ENCODE measurements at places on chromosomes 1 and 21. TPM values are rescaled to one million over a fixed set of nuclear protein-coding genes. Genes with fewer than 3 reads are reported as not detected.

The S100A3 gene
- polyA plus RNA-seq = not detected

The FAM177B gene
- 1.0 TPM for polyA plus RNA-seq

The LRRC40 gene
- polyA plus RNA-seq = 37.9 TPM

The AQP10 gene
- polyA plus RNA-seq = not detected

The HSD3B1 gene
- polyA plus RNA-seq = not detected

The MSH4 gene
- polyA plus RNA-seq = 0.11 TPM

The BNIPL gene
- polyA plus RNA-seq = 0.60 TPM

The MFSD2A gene
- 0.73 TPM for polyA plus RNA-seq

The GSTM1 gene
- 26.0 TPM for polyA plus RNA-seq

The KIAA1614 gene
- 0.07 TPM for polyA plus RNA-seq

The MPZ gene
- not detected for polyA plus RNA-seq

The FMO2 gene
- polyA plus RNA-seq = 0.34 TPM

The LAD1 gene
- not detected for polyA plus RNA-seq

The OR2T12 gene
- not detected for polyA plus RNA-seq

The TEX38 gene
- polyA plus RNA-seq = not detected

The ZSWIM5 gene
- 1.1 TPM for polyA plus RNA-seq

The TARBP1 gene
- polyA plus RNA-seq = 22.4 TPM

The HSPB7 gene
- polyA plus RNA-seq = not detected

The NBPF26 gene
- polyA plus RNA-seq = 0.88 TPM

The TRNAU1AP gene
- polyA plus RNA-seq = 15.1 TPM

The SPATA46 gene
- not detected for polyA plus RNA-seq

The SLC30A10 gene
- polyA plus RNA-seq = 2.8 TPM

The KCNQ4 gene
- not detected for polyA plus RNA-seq

The CACNA1S gene
- not detected for polyA plus RNA-seq

The MTARC2 gene
- 5.8 TPM for polyA plus RNA-seq

The CTXND2 gene
- not detected for polyA plus RNA-seq

The FCAMR gene
- not detected for polyA plus RNA-seq

The UTS2 gene
- not detected for polyA plus RNA-seq

The C8B gene
- not detected for polyA plus RNA-seq

The RIIAD1 gene
- 67.9 TPM for polyA plus RNA-seq

The DNASE2B gene
- not detected for polyA plus RNA-seq

The ATAD3C gene
- polyA plus RNA-seq = 14.2 TPM

The KCNK1 gene
- 186 TPM for polyA plus RNA-seq

The ANGPTL1 gene
- 0.52 TPM for polyA plus RNA-seq

The HAO2 gene
- polyA plus RNA-seq = not detected

The RPE65 gene
- polyA plus RNA-seq = not detected

The TSTD1 gene
- 35.1 TPM for polyA plus RNA-seq

The DNM3 gene
- polyA plus RNA-seq = 210 TPM

The PYHIN1 gene
- not detected for polyA plus RNA-seq

The AJAP1 gene
- 7.4 TPM for polyA plus RNA-seq

The DRAXIN gene
- polyA plus RNA-seq = not detected

The EXTL1 gene
- not detected for polyA plus RNA-seq

The OR2M3 gene
- not detected for polyA plus RNA-seq

The GPR157 gene
- polyA plus RNA-seq = 0.04 TPM

The LYPD8 gene
- 6.6 TPM for polyA plus RNA-seq

The SERTAD4 gene
- polyA plus RNA-seq = 1.9 TPM

The DESI2 gene
- polyA plus RNA-seq = 7.9 TPM

The HES4 gene
- polyA plus RNA-seq = not detected

The DIO1 gene
- polyA plus RNA-seq = not detected

The SV2A gene
- 65.2 TPM for polyA plus RNA-seq

The MRPL20 gene
- 299 TPM for polyA plus RNA-seq

The TMEM50B gene
- 237 TPM for polyA plus RNA-seq

The FOXD3 gene
- polyA plus RNA-seq = not detected

The ADGRL2 gene
- polyA plus RNA-seq = 45.7 TPM

The PPFIA4 gene
- polyA plus RNA-seq = 0.23 TPM

The IL6R gene
- not detected for polyA plus RNA-seq

The ANXA9 gene
- polyA plus RNA-seq = not detected

The HMCN1 gene
- polyA plus RNA-seq = not detected

Data from Purkinje cell (primary cell).